ENCODE measurements at places on chromosomes 3 and 15. TPM values are rescaled to one million over a fixed set of nuclear protein-coding genes. Genes with fewer than 3 reads are reported as not detected.

The NEK10 gene
- total RNA-seq: not detected

DNA sequence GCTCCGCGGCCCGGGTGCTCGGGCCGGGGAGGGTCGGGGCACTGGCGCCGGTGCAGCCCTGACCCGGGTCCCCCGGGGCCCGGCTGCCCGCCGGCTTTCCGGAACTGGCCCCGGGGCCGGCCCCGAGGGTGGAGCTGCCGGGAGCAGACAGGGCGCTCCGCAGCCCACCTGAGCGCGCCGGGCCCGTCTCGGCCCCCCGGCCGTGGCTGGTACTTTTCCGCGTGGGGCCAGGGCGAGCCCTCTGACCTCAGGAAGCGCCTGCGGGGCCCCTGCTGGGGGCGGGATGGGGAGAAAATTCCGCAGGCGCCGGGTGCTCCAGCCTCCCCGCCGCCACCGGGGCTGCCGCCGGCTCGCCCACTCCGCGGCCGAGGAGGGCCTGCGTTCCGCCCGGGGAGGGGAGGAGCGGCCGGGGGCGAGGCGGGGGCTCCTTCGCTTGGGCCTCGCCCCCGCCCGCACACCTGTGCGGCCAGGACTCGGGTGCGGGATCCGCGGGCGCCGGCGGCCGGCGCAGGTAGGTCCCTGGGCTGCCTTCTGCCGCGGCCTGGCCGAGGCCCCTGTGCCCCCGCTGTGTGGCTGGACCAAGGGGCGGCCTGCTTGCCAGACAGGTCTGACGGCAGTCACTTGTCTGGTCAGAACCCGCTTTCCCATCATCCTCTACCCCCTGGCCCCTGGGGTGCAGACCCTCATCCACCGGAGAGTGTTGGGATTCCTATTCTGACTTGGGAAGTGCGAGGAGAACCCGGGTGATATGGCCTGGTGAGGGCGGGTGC is 3.5 kb downstream of the FURIN start:
- DNase-seq: peak; percentile 58
- peak overlapping the region; percentile 93 for H3K27ac ChIP-seq
- H3K4me1 ChIP-seq: peaks cover 54% of the 10 kb centered on the region

DNA sequence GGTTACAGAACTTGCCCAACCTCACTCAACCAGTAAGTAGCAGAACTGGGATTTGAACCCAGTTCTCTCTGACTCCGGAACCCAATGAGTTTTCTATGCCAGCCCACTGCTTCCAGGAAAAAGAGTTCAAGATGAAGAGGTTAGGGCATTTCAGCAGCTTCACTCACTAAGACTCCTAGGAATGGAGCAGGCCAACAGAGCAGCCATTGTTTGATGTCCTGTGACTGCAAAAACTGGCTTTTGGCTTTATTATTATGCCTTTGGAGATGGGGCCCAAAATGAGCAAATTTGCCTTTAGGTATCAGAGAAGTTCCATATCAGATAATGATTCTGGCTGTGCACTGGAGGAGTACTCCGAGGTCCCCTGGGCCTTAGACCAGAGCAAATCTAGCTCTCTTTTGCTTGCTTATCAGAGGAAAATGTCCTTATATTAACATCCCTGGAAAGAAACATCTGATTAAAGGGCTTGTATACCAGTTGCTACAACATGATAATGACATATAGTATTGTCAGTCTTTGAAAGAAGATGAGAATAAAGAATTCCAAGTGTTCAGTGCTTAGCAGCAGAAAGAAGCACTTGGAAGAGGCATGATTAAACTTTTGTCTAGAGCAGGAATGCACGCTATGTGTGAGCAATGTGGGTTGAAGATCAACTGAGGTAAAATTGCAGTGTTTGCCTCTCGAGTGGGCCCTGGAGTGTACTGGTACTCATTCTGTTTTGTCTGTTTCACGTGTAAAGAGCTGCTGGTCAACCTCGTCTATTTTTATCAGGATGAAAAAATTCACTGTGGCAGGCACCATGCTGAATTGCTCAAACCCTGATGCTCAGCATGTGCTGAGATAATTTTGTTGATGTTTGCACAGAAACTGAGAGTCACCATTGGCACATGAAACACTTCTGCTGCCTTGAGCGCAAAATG is 21.8 kb upstream of the KLHL24 start:
- no peak overlapping the region for H3K4me3 ChIP-seq
- H3K27ac ChIP-seq: no peak overlapping the region
- H3K36me3 ChIP-seq: no peaks in the 10 kb centered on the region
- DNase-seq: no peak
- no peaks in the 10 kb centered on the region for H3K4me1 ChIP-seq

GRCh38 chr3:38649500-38650247 is at the start of gene SCN5A:
TSS of gene SCN5A (minus strand) at chr3:38649687. CDS start at chr3:38633307, 16,380 bp downstream.
- no peaks in the 10 kb centered on the region for H3K36me3 ChIP-seq
- H3K4me1 ChIP-seq: peaks cover 18% of the 10 kb centered on the region
- peak within 1 kb of the TSS; percentile 58 for H3K4me3 ChIP-seq
- H3K27ac ChIP-seq: no peak within 1 kb of the TSS
- peak; percentile 50 for DNase-seq
- H3K27me3 ChIP-seq: peaks cover 32% of the 10 kb centered on the region
